ENCODE measurements at places on chromosomes 12 and 14.

GRCh38 chr12:114395755-114396152, 10.2 kb downstream of the TBX5 start:
- DNase-seq: no peak

DNA sequence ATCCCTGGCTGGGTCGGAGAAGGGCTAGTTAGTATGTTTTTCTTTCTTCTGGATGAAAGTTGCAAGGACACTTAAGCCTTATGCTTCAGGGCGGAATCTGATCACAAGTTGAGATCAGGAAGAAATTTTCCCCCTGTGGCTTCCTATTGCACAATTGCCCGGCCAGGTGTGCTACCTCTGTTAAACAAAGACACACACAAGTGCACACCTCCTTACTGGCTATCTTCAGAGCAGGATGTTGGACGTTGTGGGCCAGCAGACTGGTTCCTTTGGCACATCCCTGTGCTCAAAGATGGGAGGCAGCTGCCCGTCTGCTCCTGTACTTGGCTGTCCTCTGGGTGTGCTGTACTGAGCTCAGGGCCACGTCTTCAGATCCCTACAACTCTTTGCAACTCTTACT, 19.1 kb downstream of the ETV6 start:
- DNase-seq: no peak

DNA sequence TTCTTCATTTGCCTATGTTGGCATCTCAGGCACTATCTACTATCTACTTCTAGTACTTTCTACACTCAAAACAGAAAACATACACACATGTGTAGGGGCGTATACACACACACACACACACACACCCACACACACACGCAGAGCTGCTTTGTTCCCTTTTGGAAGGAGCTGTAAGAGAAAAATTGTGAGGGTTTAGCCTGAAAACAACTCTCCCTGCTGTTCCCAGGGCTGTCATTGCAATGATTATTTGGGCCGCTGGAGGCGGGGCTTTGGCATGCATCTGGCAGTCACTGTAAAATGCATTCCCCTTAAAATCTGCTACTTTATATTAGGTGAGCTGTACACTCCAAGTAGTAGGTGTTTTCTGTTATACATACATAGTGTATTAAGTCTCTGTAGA, 29.1 kb upstream of the SLC38A2 start:
- DNase-seq: no peak

DNA sequence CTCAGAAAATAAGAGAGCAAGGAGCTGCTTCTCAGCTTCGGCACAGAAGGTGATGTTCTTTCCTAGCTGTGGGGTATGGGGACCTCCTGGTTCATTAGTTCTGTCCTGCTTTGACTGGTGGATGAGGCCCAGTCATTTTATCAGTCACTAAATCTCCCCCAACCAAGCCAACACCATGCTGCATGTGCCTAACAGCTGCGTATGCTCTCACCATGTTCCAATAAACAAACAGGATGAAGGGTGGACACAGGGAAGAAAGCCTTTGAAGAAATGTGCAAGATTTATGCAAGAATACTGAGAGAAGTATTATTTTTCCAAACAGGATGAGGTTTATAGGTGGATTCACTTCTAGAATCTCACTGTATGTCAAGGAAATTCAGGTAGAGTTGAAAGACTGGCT, 156.2 kb downstream of the TMEM132C start:
- no peak for DNase-seq

DNA sequence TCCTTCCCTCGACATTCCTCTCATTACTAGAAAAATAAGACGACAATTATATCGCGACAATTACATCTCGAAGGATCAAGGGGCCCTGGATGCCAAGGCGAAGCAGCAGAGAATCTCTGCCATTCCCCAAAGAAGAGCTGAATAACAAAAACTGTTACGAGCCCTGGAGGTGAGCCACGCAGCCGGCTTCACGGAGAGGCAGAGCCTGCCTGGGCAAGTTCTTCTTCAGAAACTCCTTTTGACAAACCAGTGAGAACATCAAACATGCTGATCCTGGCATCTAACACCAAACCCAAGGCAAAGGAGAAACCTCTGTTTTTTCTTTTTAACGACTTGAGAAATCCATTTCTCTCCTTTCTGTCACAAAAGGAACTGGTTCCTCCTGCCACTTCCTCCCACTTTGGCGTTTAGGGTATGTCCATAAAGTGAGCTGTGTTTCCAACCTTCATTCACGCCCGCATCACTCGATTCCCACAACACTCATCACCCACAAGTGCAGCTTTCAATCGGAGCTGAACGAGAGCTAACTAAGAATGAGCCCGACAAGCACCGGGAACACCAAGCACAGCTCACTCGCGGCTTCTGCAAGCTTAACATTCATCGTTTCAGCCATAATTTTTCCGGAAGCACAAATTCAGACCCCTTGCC, 21.5 kb downstream of the CCDC88C start:
- DNase-seq: no peak

GRCh38 chr12:130537051-130537450, 179.0 kb downstream of the RIMBP2 start:
- DNase-seq: no peak

DNA sequence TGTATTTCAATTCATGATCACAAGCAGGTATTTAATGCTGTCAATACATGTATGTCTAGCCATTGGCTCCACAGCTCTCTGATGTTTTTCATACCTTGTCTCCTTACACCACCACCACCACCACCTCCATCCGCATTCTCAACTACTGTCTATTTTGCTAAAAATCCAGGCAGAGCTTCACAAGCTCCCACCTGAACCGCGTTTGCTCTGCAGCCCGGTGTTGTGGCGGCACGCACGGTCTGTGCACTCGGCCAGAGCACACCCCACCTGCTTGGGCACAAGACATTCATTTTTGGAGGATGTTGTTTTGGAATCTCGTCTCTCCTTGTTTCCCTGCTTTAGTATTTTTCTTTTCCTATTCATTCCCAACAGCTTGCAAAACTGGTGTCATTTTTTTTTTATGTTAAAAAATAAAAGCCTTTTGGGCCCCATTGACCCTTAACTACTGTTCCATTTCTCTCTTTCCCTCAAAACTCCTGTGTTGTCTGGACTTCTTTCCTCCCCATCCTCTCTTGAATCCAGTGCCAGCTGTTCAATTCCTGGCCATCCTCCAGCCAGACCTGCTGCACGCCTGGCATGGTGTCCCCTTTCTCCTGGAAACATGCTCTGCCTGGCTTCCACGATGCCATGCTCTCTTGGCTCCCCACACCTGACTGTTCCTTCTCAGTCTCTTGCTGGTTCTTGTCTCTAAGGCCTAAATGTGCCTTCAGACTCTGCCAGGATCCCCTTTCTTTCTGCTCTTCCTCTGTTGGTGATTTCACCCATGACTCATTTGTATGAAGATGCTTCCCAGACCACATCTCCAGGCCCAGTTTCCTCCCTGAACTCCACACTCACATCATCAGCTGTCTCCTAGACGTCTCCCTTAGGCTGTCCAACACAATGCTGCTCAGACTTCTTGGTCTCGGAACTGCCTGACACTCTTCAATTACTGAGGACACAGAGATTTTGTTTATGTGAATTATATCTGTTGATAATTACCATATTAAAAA, 37.9 kb downstream of the PIWIL1 start:
- no peak for DNase-seq

GRCh38 chr12:64187370-64187769, 34.7 kb downstream of the KICS2 start:
- DNase-seq: no peak

DNA sequence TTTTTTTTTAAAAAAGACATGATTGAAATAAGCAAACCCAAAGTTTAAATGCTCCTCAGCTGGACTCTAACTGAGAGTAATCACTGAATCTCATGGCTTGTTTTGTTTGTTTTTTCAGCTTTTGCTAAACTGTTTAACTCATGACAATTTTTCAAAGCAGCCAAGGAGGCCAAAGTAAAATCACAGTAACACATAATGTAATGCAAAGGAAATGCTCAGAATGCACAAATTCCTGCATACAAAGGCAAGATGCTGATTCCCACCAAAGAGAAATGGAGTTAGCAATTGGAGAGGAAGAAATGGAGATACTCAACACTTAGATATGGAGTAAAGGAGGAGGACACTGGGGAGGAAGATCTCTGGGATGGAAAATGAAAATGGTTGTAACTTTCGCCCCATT, 126.2 kb upstream of the SOX5 start:
- DNase-seq: no peak

DNA sequence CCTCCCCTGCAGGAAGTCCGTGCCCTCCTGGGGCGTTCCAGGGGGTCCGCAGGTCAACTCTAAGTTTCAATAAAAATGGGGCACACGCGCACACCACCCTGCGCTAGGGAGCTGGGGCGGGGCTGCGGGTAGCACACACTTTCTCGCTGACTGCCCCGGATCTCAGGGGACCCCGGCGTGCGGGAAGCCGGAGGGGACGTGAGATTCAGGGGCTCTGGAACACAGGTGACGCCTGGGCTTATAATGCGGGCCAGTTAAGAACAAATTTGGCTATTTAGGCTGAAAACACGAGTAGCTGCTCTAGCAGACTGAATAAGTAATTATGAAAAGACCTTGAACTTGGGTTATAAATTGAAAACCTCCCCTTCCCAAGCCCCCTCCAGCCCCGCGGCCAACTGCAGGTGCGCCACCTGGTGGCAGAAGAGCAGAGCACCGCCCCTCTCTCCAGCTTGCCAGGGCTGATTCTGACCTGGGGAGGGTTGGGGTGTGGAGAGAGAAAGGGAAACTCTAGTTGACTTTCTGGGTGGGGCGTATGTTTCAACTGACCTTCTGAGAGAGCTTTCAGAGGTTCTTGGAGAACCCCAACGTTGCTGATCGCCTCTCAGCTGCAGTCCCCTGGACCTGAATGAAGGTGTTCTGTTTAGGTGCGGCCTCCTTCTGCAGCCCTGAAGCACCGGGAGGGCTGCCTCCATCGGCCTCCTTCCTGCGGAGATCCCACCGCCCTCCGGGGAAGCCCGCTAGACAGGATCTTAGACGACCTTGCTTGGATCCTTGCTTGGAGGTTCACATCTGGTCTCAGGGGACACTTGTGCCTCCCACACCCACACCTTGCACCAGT, 118.4 kb upstream of the EVL start:
- DNase-seq: no peak

- no peak for DNase-seq
Measured at GRCh38 chr12:109725321-109726105, 11.9 kb downstream of the FAM222A start.

DNA sequence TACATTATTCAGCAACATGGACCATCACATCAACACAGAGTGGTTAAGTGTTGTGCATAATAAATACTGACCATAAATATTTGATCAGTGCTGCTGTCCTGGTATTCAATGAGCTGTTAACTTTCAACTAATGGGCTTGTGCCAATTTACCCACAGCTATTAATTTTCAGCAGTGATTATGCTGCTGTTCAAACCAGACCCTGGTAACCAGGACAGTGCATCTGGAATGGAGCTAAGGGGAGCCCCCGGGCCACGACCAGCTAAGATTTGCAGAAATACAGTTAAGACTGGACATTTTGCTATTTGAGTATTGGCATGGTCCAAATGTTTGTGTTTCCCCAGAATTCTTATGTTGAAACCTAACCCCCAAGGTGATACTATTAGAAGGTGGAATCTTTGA, 180.4 kb upstream of the GZMB start:
- no peak for DNase-seq

DNA sequence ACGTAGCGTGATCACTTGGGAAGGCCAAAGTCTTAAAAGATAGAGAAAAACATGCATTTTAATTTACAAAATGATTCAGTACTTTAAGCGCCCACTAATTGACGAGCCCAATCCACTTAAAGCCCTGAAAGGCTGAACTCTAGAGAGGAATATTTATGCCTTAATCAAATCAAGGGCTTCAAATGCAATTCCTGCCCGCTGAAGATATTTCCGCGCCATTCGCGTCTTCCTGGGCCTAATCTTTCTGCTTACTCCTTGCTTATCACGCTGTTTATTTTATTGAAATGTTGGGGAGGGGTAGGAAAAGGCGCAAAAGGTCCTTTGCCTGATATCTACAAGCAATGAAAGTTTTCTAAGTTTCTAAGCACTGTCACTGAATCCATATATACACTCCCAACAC, 4.0 kb downstream of the TBX3 start:
- DNase-seq: no peak

DNA sequence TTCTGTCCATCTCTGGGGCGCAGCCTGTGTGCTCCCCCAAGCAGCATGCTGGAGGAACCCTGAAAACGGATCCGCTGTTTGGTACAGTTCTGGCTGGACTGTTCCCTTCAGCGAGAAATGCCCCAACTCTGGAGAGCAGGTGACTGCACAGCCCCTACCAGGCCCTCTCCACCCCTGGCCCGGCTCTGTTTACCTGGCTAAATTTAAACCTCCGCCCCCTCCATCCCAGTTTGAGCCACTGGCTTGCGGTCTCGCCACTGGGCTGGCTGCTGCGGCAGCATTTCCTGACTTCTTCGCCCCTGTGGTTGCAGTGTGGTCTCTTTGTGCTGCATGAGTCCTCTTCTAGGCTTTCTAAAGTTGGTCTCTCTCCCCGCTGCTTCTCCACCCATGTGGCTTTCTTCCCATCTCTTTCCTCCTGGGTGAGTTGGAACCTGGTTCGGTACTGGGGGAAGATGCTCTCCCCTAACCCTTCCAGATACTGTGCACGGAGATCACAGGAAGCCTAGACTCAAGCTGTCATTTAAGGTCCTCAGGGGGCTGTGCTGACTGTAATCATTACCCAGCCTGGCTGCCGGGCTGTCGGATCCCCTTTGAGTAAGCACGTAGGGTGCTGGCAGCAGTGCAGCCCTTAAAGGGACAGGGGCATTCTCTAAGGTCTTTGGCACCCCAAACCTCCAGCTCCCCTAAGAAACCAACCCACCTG, 60.6 kb downstream of the FBXL14 start:
- DNase-seq: no peak

DNA sequence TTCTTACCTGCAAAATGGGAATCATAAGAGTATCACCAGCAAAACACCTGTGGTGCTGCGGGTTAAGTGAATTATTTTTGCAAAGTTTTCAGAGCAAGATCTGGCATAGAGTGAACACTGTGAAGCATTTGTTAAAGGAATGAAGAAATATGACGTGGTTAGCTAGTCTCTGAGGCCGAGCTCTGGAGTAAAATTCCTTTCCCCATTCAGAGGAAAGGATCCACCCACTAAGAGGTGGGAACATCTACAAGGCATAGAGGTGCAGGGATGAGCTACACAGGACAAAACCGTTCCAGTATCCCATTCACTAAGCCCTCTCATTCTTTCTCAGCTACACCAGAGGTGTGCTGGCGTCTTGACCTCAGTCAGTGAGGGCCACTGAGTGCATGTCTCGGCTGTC, 48.5 kb downstream of the JAG2 start:
- DNase-seq: no peak

DNA sequence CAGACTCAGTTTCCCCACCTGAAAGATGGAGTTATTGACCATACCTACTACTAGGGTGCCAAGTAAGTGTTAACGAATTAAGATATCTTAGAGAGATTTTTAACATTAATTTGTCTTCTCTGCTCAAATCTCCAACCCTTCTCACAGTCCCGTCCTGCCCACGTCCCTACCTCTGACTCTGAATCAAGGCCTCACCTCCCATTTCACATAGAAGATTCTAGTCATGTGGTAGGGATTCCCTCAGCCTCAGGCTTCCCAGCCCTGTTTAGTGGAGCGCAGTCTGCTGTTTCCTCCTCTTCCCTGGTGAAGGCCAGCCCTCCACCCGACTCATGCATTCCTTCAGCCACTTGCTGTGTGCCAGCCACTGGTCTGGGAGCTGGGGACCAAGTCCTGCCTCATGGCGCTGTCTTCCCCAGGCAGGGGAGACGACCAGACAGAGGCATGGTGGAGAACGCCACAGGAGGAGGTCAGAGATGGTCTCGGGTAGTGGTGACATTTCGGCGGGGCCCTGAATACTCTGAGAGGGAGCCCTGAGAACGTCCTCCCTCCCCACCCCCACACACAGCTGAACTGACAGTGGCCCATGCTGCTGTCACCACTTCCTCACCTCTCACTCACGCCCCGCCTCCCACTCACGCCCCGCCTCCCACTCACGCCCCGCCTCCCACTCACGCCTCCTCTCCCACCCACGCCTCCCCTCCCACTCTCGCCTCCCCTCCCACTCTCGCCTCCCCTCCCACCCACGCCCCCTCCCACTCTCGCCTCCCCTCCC, 38.8 kb downstream of the TMEM63C start:
- no peak for DNase-seq
